ENCODE measurements at places on chromosomes 12 and 14.

GRCh38 chr12:70031046-70031445 is 206.0 kb downstream of the MYRFL start:
- no peak for DNase-seq

DNA sequence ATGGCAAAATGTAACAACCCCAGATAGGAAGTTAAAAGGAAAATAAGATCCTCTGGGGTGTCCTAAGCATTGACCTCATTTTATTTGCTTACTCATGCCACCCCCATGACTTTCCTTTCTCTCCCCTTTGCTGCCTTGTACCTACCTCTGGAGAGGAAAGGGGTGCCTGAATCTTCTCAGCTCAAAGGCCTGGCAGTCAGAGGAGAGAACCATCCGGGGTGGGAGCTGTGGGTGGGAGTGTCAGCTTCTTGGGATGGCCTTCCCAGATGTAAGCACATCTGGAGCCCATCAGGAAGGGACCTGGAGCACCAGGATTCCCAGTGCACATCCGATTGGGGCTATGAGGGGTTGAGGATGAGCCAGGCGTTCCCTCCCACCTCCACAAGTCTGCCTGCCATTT is 5.2 kb upstream of the ITGA5 start:
- no peak for DNase-seq

DNA sequence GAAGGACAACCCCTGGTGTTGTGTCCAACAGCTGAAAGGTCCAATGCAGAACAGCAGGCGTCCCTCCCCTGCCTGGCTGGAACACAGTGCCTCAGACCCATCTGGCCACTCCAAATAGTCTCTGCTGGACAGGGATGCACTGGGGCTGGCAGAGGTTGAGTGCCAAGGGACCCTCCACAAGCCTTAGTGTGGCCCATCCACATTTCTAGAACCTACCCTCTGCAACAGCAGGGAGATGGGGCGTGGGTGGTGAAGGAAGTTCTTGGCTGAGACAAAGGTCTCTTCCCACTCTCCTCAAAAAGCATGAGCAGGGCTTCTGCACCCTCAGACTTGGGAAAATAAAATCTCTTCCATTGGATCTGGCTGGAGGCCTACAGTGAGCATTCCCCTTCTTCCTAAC is 36.5 kb downstream of the LTBP2 start:
- no peak for DNase-seq

DNA sequence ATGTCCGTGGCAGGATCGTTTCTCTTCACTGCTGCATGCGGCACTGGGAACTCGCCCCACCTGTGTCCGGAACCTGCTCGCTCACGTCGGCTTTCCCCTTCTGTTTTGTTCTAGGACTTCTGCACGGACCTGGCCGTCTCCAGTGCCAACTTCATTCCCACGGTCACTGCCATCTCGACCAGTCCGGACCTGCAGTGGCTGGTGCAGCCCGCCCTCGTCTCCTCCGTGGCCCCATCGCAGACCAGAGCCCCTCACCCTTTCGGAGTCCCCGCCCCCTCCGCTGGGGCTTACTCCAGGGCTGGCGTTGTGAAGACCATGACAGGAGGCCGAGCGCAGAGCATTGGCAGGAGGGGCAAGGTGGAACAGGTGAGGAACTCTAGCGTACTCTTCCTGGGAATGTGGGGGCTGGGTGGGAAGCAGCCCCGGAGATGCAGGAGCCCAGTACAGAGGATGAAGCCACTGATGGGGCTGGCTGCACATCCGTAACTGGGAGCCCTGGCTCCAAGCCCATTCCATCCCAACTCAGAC is 1.2 kb downstream of the FOS start:
- DNase-seq: no peak

GRCh38 chr14:100890061-100890850 is 13.3 kb downstream of the RTL1 start:
- no peak for DNase-seq

- DNase-seq: no peak
Observed at GRCh38 chr12:121167232-121167820, 34.6 kb downstream of the P2RX7 start.

- DNase-seq: no peak
Observed at GRCh38 chr12:16437281-16437816, 89.9 kb downstream of the MGST1 start.

DNA sequence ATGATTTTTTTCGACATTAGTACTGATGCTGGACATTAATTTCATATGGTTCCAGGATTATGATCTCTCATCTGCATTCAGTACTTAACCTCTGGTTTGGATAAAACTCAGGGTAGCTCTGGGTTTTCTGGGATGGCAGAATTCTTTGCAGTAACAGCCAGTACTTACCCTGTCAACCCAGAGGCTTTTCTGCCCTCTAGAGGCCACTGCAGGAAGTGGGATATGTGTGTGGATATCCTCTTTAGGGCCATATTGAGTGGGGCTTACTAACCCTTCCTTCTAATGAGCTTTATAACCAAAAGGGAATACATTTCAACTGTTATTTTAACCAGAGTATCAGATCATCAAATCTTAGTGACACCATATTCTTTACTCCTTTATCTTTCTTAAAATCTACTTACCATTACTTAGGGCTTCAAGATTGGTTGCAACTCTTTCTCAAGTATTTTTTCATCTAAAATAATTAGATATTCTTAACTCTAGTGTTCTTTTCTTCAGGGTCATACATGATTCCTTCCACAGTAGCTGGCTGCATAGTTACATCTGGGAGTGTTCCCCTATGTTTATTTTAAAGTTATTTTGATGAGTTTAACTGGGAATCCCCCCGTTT is 488.0 kb upstream of the STXBP6 start:
- DNase-seq: no peak

Measured in activated CD8-positive, alpha-beta memory T cell treated with anti-CD3 and anti-CD28 coated beads for 48 hours (primary cell).